ENCODE measurements at places on chromosomes 2 and 18.

DNA sequence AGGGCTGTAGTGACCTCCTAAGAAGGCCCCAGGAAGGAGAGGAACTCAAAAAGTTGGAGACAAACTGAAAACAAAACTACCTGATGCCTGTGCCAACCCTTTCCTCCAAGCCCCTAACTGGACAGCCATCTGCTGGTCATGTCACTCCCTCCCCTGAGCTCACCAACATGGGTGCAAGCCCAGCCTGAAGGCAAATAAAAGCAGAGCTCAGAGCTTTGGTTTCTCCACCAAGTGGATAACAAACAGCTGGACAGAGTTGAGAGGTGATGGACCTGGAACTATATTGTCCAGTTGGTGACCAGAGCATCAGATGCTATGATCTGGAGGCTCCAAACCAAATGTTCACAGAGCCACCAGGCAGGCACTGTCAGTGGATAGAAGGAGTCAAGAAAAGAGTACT is 34.6 kb upstream of the MAL start:
- no peak for DNase-seq

DNA sequence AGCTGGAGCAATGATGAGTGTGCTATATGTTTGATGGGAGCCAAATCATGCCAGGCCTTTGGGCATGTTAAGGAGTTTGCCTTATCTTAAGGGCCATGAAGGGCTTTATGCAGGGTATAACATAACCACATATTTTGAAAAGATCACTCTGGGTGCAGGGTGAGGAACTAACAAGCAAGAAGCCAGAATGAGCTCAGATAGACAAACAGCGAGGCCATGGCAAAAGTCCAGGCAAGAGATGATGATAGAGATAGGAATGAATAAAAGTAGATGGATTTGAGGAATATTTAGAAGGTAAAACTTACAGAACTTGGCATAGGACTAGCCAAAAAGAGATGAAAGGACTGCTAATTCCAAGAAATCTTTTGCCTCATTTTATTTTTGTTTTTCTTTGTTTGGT is 6.7 kb downstream of the GALNT3 start:
- DNase-seq, result no peak

DNA sequence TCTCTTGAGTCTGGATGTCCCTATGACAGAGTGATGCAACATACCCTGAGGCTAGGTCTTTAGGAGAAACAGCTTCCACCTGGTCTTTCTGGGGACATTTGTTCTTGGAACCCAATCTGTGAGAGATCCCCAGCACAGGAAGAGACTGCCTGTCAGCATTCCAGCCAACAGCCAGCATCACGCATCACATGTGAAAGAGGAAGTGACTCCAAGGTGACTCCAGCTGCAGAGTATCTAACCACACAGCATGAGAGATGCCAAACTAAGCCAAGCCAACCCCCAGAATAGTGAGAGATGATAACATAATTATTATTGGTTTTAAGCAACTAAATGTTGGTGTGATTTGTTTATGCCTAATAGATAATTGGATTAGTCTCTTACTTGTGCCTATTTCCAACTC is 35.7 kb downstream of the C18orf63 start:
- DNase-seq, result no peak

DNA sequence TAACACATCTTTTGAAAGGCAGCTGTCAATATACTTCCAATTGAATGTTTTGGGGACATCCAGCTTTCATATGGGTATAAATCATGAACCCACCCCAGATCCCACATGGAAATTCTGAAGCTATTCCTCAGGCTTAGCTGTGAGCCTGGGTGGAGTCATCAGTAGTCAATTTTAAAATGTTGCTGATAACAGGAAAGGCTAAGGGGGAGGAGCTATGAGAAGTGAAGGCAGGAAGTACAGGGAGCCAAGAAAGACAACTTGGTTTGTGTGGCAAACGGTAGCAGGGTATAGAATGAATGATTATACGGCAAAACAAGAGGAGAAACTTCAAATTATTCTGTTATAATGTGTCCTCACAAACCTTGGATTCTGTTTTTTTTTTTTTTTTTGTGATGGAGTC is 108.6 kb downstream of the QPCT start:
- no peak for DNase-seq

DNA sequence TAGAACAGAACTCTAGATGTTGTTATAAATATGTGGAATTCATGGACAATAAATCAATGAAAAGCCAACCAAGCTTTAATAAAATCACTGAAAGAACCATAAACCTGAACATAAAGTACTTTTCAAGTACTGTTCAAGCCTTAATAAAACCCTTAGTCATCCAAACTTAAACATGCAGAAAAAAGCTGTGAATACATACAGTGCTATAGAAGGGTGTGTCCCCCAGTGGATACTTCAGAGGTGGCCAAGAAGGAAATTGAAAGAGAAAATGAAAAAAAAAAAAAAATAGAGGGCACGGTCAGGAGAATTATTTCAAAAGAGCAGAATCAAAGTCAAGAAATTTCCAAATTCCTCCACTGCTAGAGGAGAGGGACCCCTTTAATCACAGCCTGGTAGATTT is 141.1 kb downstream of the SP100 start:
- DNase-seq, result no peak

DNA sequence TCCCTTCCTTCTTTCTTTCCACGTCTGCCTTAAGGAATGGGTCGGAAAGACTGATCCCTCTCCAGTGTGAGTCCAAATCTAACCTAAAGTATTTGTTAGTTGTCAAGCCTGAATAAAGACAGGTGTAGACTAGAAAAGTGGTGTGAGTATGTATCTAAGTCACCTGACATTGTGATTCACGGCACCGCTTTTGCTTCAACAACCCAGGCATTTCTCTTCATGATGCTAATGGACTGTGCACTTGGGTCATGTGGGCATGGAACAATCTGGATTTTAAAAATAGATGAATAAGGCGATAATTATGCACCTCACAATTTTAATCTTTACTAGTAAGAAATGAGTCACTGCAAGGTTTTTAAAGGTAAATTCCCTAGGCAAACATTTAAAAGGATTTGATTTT is 107.5 kb downstream of the LIPG start:
- no peak for DNase-seq

DNA sequence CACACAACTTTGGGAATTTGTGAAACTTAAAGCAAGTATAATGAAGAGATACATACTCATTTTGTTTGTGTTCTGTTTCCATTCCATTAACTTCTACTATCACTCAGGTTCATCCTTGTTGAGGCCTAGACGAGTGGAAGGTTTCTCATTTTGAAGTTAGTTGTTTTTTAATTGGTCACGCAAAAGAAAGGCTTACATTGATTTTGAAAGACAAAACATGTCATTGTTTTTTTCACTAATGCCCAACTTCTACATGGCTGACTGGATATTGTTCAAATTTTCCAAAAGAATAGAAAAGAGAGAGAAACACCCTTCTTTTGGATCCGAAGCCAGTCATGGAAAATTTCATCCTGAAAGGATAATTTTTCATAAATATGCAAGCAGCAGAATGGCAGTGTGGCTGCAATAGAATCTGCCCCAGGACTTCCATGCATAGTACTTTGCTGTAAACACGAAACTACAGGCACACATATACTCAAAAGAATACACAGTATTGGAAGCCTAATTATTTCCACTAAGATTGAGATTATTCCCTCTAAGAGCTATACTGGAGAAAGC is 27.4 kb downstream of the PRKCE start:
- DNase-seq, result no peak

GRCh38 chr2:101516823-101517690 is 42.1 kb upstream of the RFX8 start:
- no peak for DNase-seq
